ENCODE measurements at places on chromosomes 5 and 9.

- DNase-seq = peak; percentile 98
Observed at GRCh38 chr5:169695919-169696490, 58.9 kb downstream of the DOCK2 start.

- DNase-seq = no peak
Observed at GRCh38 chr9:5443850-5444249, 6.1 kb upstream of the PLGRKT start.

DNA sequence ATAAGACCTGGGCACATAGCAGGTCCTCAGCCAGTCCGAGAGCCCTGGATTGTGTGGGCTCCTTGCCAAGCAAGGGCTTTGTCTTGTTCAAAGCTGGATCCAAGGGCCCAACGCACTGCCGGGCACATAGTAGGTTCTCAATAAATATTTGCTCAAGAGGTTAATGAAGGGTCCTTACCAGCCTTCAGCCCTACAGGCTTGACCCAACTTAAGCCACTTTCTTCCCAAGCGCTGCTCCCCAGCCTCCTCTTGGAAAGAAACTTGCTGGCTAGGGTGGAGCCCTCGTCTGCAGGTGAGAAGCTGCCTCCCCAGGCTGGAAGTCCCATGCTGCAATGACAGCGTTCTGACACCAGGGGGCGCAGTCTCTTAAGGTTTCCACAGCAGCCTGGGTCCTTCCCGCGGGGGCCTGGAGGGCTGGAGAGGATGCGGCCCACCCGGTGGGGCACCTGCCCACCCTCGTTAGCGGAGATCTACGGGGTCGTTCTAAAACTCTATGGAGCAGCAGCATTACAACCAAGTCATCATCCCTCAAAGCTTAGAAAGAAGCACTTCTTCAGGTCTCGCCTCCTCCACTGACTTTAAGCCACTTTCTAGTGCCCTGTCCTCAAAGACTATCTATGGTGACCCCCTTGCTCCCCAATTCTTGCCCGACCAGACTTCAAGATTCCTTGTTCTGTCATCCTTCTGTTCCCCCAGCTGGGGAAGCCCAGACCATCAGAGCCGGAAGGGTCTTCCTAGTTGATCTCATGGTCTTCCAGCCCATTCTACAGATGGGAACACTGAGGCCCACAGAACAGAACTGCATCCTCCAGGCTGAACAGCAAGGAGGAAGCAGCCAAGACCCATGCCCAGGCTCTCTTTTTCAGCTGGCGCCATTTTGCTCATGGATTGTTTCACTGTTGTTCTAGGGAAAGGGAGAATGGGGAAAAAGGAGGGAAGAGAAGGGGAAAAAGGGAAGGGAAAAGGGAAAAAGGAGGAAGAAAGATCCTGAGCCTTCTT is 115.4 kb downstream of the LHX2 start:
- peak; percentile 53 for DNase-seq

DNA sequence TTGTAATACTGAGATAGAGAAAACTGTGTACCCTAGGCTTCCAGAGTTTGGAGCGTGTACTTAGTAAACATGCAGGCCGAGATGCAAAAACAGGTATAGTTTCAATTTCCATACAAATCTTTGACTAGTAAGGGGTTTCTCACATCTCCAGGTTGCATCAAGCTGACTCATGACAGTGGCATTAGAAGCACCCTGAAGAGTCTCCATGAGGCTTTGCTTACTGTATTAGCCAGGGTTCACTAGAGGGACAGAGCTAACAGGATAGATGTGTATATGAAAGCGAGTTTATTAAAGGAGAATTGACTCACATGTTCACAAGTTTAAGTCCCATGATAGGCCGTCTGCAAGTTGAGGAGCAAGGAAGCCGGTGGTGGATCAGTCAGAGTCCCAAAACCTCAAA is 275.3 kb upstream of the CDH6 start:
- DNase-seq = peak; percentile 92

GRCh38 chr9:136488247-136489214 is 5.7 kb upstream of the SEC16A start:
- peak; percentile 8 for DNase-seq

GRCh38 chr5:21398511-21398910 is 1410.5 kb upstream of the CDH18 start:
- no peak for DNase-seq

DNA sequence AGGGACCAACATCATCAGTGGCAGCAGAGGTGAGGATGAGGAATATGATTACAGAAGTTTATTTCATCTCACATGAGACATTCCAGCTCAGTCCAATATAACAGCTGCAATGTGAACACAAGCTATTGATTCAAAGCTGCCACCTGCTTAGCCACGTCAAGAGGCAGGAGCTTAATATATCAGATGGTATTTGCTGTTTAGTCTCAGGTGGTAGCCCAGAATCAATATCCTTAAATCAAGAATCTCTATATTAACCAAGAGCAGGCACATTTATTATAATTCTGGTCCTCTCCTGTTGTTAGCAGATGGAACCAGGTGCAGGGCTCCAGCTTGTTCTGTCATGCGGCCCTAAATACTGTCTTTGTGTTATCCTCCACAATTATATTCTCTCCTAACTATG is 431.6 kb downstream of the ICE1 start:
- DNase-seq = no peak

GRCh38 chr5:158435161-158435616 is 576.2 kb upstream of the CLINT1 start:
- DNase-seq = peak; percentile 6

DNA sequence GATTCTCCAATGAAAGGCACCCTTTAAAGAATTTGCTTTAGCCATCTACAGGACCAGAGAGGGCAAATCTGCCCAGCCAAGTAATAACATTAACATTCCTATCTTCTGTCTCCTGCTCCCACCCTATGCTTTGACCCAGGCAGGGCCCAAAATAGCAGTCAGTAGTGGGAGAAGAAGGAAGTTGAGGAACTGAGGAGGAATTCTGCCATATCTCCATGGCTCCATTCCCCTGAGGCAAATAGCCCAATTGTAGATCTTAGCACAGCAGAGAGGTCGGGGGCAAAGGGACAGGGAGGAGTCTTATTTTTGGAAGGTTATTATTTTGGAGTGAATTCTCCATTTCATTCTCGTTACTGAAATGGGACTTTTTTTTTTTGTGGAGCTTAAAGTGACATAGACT is 111.1 kb upstream of the IFNK start:
- no peak for DNase-seq

- no peak for DNase-seq
Observed at GRCh38 chr5:106363578-106363977, 1307.2 kb downstream of the EFNA5 start.

DNA sequence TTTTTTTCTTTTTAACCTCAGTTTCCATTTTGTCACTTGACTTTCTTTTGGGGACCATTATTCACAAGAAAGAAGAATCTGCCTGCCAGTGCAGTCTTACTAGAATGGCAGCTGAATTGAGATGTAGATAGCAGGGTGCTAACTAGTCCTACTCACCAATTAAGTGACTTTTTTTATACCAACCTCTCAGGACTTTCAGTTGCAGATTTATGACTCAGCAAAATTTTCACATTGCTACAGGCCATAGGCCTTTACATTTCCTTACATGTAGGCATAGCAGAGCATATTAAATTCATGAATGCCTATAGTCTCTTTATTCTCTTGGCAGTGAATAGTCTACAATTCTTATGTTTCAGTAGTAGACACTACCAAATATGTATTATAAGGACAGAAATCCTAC is 54.0 kb upstream of the FKTN start:
- DNase-seq = no peak

- DNase-seq = no peak
Observed at GRCh38 chr5:4042311-4042710, 446.7 kb downstream of the IRX1 start.

GRCh38 chr5:138629392-138629791 is 54.2 kb upstream of the HSPA9 start:
- DNase-seq = no peak

DNA sequence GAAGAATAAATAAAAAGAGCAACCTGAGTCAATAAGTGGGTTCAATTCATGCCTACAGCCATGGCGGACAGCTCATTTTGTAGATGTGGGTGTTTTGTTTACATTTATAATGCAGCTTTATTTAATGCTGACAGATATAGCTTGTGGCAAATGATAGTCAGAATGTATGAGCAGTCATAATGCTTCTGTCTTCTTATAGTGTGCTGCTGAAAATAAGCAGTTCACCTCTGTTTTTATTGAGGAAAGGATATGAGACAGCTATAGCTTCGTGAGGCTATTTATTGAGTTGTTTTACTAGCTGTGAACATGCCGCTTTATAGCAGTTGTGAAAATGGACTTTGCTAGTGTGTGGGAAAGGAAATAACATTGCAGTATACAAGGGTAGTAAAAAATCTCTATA is 147.4 kb downstream of the PBX3 start:
- no peak for DNase-seq

- DNase-seq = peak; percentile 76
Observed at GRCh38 chr5:73338256-73339050, 110.1 kb downstream of the FOXD1 start.

GRCh38 chr5:133274597-133274935 is 222.8 kb downstream of the HSPA4 start:
- DNase-seq = no peak

- DNase-seq = no peak
Observed at GRCh38 chr5:129204525-129204924, 110.0 kb downstream of the ISOC1 start.

GRCh38 chr9:27828908-27829307 is 255.6 kb upstream of the C9orf72 start:
- no peak for DNase-seq

DNA sequence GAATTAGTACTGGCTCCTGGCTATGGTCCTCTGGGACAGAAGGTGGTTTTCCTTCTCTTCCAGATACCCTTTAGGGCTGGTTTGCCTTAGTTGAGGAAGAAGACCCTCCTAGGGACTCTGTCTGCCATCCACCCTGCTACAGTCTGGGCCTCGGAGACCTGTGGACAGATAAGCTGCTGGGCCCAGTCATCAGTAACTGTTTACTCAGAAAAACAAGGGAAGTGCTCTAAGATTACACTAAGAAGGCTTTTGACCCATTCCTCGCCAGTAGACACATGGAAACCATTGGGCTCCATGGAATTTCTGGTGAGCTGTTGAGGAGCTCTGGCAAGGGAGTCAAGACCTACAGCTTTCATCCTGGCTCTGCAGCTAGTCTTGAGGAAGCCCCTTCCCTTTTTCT is 31.2 kb downstream of the LARP1 start:
- peak; percentile 53 for DNase-seq

DNA sequence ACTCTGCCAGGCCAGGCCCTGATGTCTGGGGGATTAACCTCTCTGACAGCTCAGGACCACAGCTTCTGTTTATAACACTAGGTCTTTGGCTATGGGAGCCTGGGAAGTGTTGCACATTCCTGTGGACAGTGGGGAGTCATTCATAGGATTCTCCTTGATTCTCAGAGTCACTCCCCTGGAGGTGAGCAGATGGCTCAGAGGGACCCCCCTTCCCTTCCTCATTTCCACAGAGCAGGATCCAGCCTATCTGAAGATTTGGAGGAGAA is 60.2 kb downstream of the NRG2 start:
- no peak for DNase-seq

GRCh38 chr5:54385994-54386393 is 69.5 kb upstream of the HSPB3 start:
- peak; percentile 47 for DNase-seq

DNA sequence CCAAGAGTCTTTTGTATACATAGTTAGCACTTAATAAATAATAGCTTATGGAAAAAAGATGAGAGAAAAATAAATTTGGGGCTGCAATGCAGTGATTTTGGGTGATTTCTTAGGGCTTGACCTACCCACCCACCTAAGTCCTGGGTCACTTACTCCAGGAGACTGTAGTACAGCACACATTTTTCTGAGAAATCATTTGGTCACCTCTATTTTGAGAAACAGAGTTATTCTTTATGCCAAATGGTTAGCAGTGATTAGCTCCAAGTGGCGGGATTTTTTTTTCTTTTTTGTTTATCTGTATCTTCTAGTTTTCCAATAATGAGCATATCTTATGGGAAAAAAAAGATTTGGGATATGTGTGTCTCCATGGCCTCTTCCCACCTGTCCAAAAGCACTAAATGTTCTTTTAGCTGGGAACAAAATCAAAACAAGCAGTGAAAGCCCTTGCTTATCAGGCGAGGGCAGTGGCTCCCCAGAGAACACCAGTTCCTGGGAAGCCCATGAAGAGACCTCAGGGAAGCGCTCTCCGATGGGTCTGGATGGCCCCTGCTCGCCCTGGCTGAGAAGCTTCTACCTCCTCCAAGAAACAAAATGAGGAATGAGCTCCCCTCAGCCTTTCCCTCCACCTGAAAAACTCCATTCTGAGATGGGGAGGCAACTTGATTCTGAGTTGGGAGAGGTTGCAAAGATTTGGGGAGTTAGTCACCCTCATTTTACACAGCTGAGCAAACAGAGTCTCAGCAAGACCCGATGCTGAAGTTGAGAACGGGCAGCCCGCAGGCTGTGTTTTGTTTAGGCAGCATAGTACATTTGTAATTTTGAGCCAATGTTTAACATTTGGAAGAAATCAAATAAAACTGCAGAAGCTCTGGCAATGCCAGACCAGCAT is 69.9 kb downstream of the CYFIP2 start:
- no peak for DNase-seq

GRCh38 chr9:113659740-113660139 is 196.2 kb downstream of the RGS3 start:
- DNase-seq = no peak

GRCh38 chr5:163161512-163161911 is 275.9 kb upstream of the CCNG1 start:
- DNase-seq = no peak

DNA sequence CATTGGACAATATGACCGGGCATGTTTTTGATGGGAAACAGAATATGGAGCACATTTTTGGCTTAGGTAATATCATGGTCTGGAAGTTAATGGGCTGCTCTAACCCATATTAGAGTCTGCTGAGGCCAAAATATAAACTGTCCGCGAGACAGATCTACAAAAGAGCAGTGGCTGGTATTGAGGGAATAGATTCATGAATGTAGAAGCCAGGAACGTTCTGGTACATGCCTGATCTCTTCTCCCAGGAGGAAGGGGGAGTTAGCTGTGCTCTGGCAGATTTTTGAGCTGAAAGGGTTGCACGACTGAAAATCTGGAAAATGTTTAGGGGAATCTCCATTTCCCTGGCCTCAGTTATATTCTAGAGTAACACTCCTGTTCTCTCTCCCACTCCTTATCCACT is 42.9 kb upstream of the ZFR start:
- no peak for DNase-seq

- peak; percentile 66 for DNase-seq
Observed at GRCh38 chr9:33924978-33925797, 108.2 kb downstream of the UBE2R2 start.

GRCh38 chr9:131144201-131144600 is 18.8 kb downstream of the NUP214 start:
- DNase-seq = no peak
